ENCODE measurements at places on chromosomes 4 and X. TPM values are rescaled to one million over a fixed set of nuclear protein-coding genes. Genes with fewer than 3 reads are reported as not detected.

The GPR78 gene
- total RNA-seq = 0.93 TPM

The ETDB gene
- total RNA-seq = not detected

The GPM6B gene
- 16.8 TPM for total RNA-seq

The RASSF6 gene
- total RNA-seq = 0.04 TPM

The ATP1B4 gene
- total RNA-seq = 298 TPM

The TGIF2LX gene
- not detected for total RNA-seq

The TMEM187 gene
- 5.2 TPM for total RNA-seq

The CT83 gene
- total RNA-seq = not detected

The MAGEA2 gene
- not detected for total RNA-seq

The FMR1NB gene
- total RNA-seq = not detected

The GCNA gene
- 2.9 TPM for total RNA-seq

The PCYT1B gene
- total RNA-seq = 1.4 TPM

The SULT1E1 gene
- total RNA-seq = 34.8 TPM

The KIF4A gene
- 5.1 TPM for total RNA-seq

The CPEB2 gene
- total RNA-seq = 3.2 TPM

The HSFX1 gene
- total RNA-seq = 1.2 TPM

The FRMPD3 gene
- total RNA-seq = 0.04 TPM

The SOWAHB gene
- 0.13 TPM for total RNA-seq

The DCAF8L2 gene
- not detected for total RNA-seq

The GEMIN8 gene
- 10.7 TPM for total RNA-seq

The GABRA4 gene
- total RNA-seq = not detected
